ENCODE measurements at places on chromosomes 6 and 20.
A peak's percentile ranks its signal among the peaks of the same experiment; 100 is the strongest.

GRCh38 chr6:111710911-111711310 lies 105.2 kb upstream of the TRAF3IP2 start:
- no peaks in the 10 kb centered on the region for H3K36me3 ChIP-seq
- no peaks in the 10 kb centered on the region for H3K27me3 ChIP-seq
- H3K27ac ChIP-seq = no peak overlapping the region
- no peak overlapping the region for H3K4me3 ChIP-seq

- no peaks in the 10 kb centered on the region for H3K36me3 ChIP-seq
- H3K27ac ChIP-seq = no peak overlapping the region
- DNase-seq = no peak
- no peak overlapping the region for H3K4me3 ChIP-seq
- H3K27me3 ChIP-seq = no peaks in the 10 kb centered on the region
- H3K4me1 ChIP-seq = peaks cover 22% of the 10 kb centered on the region
Observed at GRCh38 chr20:44087857-44088120, 99.2 kb downstream of the JPH2 start.

- H3K27me3 ChIP-seq = peaks cover 76% of the 10 kb centered on the region
- H3K4me1 ChIP-seq = no peaks in the 10 kb centered on the region
- no peak for DNase-seq
- no peak overlapping the region for H3K4me3 ChIP-seq
- no peak overlapping the region for H3K27ac ChIP-seq
Observed at GRCh38 chr6:41373919-41374617, 38.7 kb downstream of the NCR2 start.

- no peak for DNase-seq
- H3K27me3 ChIP-seq = no peaks in the 10 kb centered on the region
- H3K36me3 ChIP-seq = no peaks in the 10 kb centered on the region
Observed at GRCh38 chr20:21048841-21049273, 57.3 kb downstream of the LINC00237 start.

DNA sequence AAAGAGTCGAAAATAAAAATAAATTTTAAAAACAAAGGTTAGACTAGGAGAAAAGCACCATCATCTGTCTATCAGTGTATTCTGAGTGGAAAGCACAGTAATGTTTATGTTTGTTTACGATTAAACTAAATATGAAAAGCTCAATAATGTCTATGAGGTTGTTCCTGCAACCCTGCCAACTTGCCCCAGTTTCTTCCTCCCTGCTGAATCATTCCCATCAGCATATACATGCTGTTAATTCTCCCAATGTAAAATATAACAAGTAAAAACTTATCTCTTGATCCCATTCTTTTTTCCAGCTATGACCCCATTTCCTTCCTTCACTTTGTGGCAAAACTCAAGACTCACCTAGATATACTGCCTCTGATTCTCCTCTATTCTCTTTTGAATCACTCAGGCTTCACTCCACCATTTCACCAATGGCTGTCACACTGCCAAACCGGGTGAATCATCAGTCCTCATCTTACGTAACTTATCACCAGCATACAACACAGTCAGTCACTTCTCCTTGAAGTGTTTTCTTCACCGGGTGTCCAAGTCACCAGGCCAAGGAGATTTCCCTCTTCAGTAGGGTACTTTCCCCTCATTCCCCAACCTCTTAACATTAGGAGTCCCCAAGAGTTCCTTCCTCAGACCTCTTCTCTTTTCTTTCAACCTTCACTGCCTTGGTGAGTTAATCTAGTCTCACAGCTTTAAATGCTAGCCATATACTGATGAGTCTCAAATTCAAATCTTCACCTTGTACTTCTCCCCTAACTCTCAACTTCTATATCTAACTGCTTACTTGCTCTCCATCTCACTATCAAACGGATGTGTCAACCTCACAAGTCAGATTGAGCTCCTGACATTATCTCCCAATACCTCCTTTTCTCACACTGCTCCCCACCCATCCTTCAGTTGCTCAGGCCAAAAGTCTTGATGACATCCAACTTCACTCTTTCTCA lies 6.2 kb downstream of the TMEM242 start:
- peaks cover 14% of the 10 kb centered on the region for H3K4me1 ChIP-seq
- no peak for DNase-seq
- H3K27me3 ChIP-seq = no peaks in the 10 kb centered on the region
- peak overlapping the region; percentile 31 for H3K27ac ChIP-seq
- H3K36me3 ChIP-seq = peaks cover 47% of the 10 kb centered on the region
- no peak overlapping the region for H3K4me3 ChIP-seq

DNA sequence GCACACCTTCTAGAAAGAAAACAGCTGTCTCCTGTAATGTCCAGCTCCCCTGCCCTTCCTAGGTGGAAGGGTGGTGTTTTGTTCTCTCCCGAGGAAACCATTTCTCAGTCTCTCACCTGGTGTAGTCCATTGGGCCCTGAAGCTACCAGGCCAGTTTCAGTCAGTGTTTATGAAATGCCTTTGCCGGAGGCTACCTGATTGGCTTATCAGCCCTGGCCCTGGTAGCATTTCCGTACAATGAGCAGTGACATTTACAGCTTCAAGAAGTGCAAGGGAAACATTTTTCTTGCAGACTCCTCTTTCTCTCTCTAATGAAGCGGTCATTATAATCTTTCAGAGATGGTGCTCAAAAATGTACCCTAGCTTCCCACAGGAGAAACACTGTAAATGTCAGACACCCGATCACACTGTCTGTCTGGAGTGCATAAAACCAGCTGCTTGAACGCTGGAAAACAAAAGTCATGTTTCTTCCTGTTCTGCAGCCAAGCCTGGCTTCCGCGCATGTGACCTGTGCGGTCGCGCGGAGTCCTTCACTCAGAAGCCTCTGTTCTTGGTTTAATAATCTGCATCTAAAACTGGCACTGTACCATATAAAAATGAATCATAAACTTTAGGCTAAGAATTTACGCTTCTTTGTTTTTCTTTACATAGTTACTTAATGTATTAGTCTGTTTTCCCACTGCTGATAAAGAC lies 28.4 kb upstream of the SAYSD1 start:
- no peak overlapping the region for H3K4me3 ChIP-seq
- no peaks in the 10 kb centered on the region for H3K4me1 ChIP-seq
- no peaks in the 10 kb centered on the region for H3K27me3 ChIP-seq
- no peak for DNase-seq
- H3K36me3 ChIP-seq = no peaks in the 10 kb centered on the region
- no peak overlapping the region for H3K27ac ChIP-seq

DNA sequence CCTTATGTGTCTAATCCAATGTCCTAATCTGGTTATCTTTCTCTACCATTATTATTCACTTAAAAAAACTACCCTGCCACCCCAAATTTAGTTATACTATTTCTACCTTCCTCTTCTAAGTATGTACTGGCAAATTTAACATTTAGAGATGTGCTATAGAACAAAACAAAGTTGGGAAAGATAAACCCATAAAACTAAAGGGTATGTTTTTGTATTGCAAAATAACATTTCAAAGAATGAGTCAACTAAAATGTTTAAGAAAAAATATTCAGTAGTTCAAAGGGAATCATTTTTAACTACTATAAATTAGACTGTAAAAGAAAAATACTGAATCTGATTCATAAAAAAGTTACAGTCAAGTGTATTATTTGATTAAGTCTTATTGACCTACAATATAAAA lies 103.0 kb downstream of the LMBRD1 start:
- no peak overlapping the region for H3K4me3 ChIP-seq
- H3K27ac ChIP-seq = no peak overlapping the region
- DNase-seq = no peak
- no peaks in the 10 kb centered on the region for H3K27me3 ChIP-seq

DNA sequence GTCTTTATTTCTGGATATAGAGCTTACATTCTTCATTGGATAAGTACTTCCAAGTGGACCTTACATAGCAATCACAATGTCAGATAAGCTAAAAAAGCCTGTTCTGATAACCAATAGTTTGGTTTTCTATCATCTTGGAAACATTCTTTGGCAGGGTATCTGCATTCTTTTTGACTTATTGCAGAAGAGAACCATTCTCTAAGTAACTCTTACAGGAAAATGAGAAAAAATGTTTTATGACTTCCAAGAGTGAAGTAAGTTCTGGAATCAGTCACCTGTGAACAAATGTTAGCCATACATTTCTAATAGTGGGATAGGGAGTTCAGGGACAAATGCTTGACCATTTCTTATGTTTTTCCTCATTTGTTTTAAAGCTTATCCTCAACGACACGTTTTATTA lies 564.0 kb downstream of the CD109 start:
- no peak for DNase-seq
- H3K4me1 ChIP-seq = no peaks in the 10 kb centered on the region
- no peaks in the 10 kb centered on the region for H3K36me3 ChIP-seq
- H3K27ac ChIP-seq = no peak overlapping the region

DNA sequence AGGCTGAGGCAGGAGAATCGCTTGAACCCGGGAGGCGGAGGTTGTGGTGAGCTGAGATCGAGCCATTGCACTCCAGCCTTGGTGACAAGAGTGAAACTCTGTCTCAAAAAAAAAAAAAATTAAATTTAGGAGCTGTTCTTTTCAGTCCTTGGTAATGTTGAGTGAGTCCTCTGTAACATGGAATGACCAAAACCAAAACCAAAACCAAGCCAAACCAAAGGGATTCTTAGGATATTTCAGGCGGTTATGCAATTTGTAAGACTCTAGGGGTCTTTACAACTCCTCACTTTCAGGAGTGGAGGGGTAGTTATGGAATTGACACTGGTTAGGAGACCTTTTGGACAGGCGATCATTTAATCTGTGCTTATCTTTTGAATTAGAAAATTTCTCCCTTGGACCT lies 15.8 kb downstream of the TIAM2 start:
- no peaks in the 10 kb centered on the region for H3K4me1 ChIP-seq
- H3K27ac ChIP-seq = no peak overlapping the region
- no peak overlapping the region for H3K4me3 ChIP-seq
- no peaks in the 10 kb centered on the region for H3K36me3 ChIP-seq
- DNase-seq = no peak
- no peaks in the 10 kb centered on the region for H3K27me3 ChIP-seq

DNA sequence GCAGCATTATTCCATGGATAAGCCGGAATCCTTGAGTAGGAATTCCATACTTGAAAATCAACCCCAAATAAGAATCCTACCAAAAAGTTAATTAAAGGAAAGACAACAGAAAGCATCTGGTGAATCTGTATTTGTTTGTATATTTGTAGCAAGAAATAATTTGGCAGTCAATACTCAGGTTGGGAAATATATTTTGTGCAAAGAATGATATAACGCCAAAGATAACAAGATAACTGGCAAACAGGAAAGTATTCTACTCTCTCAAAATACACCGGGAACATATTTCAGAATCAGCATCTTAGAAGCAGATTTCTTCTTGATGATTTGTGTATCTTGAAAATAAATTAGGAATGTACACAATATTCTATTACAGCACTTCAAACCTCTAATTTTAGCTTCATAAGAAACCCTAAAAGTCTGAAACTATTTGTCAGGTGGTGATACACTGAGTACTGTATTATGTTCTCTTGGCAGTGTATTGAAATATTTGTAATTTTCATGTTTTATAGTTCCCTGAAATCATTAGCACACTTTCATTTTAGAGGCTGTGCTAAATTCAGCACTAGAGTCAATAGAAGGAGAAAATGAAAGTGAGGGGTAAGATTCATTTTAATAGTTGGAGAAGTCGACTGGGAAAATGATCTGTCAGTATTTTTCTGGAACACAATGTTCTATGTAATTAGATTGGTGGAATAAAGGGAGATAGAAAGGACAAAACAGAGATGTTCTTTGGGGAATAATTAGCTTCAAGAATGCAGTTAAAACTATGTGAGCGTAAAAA lies 879.7 kb upstream of the GJE1 start:
- no peak for DNase-seq
- H3K36me3 ChIP-seq = no peaks in the 10 kb centered on the region
- no peak overlapping the region for H3K4me3 ChIP-seq
- H3K4me1 ChIP-seq = no peaks in the 10 kb centered on the region
- no peaks in the 10 kb centered on the region for H3K27me3 ChIP-seq
- H3K27ac ChIP-seq = no peak overlapping the region

- H3K4me3 ChIP-seq = no peak overlapping the region
- DNase-seq = no peak
- no peaks in the 10 kb centered on the region for H3K36me3 ChIP-seq
Observed at GRCh38 chr6:170228946-170229310, 62.0 kb downstream of the DLL1 start.

DNA sequence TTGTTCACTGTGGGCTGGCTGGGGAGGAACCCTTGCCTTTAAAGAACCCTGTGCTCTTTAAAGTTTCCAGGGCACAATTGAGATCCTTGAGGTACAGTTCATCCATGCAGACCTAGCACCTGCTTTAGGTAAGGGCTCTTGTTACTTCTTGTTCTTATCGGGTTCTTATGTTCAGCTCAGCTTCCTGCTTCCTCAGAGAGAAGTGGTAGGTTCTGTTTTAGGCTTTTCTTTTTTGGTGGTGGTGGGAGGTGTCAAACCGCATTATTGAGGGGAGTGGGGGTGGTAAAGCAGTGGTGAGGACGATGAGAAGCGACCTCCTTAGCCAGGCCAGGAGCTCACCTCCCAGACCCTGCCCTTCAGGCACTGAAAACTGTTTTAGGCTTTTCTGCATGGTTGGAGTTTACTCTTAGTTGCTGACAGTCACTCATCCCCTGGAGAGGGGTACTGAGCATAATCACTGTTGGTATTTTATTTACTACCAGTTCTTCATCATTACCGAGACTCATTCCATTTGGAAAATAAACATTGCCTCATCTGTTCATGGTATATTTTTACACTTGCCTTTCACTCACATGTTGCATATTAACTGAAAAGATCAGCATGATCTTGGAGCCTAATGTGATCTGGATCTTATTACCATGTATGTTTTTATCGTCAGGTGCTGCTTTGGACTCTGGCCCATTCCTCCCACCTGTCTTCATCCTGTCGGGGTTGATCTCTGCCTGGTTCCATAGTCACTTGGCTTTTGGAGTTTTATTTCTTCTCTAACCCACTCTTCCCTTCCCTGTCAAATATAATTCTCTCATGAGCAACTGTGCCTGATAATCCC lies 35.4 kb downstream of the SLC16A10 start:
- no peaks in the 10 kb centered on the region for H3K36me3 ChIP-seq
- no peaks in the 10 kb centered on the region for H3K4me1 ChIP-seq
- H3K4me3 ChIP-seq = no peak overlapping the region
- DNase-seq = no peak
- no peak overlapping the region for H3K27ac ChIP-seq

- no peaks in the 10 kb centered on the region for H3K4me1 ChIP-seq
- no peaks in the 10 kb centered on the region for H3K36me3 ChIP-seq
- no peak overlapping the region for H3K27ac ChIP-seq
- no peak overlapping the region for H3K4me3 ChIP-seq
Observed at GRCh38 chr20:568673-569415, 25.3 kb upstream of the CSNK2A1 start.

DNA sequence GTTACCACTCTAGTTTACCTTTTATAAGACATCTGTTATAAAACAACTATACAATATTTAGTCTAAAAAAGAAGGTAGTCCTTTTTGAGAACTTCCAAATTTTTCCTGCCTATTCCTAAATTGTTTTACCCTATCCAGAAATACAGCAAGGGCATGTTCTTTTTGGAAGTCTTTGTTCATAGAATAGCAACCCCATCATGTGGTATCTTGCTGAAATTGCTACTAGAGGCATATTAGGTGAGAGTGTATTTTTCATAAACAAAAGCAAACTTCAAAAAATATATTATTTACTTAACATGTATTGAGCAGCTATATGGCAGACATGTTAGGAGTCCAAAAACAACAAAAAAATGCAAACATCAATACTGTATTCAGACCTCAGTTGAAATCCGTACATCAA lies 371.8 kb upstream of the NRSN1 start:
- H3K4me1 ChIP-seq = no peaks in the 10 kb centered on the region
- no peaks in the 10 kb centered on the region for H3K36me3 ChIP-seq
- H3K27ac ChIP-seq = no peak overlapping the region
- H3K27me3 ChIP-seq = no peaks in the 10 kb centered on the region
